ENCODE measurements at places on chromosomes 6 and 20.

DNA sequence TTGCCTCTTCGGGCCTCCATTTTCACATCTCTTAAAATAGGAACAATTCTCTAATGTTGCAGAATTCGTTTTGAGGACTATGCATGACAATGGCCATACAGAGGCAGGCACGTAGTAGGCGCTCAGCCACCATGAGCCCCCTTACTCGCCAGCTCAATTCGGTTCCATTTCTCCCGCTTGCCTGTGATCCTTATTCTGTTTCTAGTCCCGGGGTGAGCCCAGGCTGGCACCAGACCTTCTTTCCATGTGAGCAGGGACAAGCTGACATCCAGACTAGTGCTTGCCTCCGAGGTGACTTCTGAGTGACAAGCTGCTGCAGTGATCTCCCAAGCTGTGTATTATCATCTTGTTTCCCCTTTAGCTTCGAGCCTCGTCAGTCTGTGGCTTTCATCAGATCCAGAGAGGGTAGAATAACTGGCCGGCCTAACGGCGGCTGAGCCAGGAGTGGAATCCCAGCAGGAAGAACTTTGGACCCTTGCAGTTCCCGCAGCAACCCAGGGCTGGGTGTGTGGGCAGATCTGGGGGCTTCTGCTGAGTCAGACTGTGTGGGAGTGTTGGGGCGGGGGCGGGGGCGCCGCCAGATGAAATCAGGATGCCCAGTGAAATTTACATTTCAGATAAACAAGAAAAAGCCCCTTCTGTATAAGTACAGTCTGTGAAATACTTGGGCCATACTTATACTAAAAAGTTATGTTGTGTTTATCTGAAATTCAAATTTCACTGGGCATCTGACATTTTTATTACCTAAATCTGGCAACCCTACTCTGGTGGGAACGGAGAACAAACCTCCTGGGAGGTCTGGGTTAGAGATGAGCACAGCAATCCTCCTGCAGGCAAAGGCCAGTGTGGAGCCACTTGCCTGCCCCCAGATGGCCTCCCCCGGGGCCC lies 10.9 kb downstream of the BANF2 start:
- DNase-seq = no peak

GRCh38 chr6:25351485-25351884 lies 72.3 kb downstream of the CARMIL1 start:
- DNase-seq = no peak

- no peak for DNase-seq
Observed at GRCh38 chr20:62797671-62798532, 1.6 kb downstream of the MRGBP start.

DNA sequence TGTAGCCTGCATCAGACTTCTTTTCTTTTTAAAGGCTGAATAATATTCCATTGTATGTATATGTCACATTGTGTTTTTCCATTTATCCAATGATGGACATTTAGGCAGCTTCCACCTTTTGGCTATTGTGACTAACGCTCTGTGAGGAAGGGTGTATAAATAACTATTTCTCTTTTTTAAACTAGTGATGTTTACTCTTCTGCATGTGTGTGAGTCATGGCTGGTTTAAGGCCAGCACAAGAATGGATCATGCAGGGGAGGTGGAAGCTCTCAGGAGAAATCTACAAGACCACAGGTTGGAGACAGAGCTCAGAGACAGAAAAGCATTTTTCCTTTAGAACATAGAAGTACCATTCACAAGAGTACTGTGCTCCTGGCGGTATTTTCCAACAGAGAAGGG lies 307.2 kb downstream of the SOX4 start:
- DNase-seq = no peak

DNA sequence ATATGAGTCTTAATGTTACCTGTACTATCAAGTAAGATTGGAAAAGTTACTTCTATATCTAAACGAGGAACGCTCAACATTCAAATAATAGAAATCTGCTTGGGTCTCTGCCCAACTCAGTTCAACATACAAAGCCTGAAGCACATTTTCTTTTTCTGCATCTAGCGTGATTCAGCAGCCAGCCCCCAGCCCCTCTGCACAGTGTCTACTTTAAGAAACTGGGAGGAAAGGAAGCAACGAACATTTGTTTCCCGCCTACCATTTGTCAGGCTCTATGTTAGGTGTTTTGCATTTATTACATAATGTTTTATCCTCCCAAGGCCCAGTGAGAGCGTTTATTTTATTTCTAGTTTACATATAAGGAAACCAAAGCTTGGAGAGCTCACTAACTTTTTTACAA lies 17.3 kb downstream of the PHACTR1 start:
- DNase-seq = no peak

- DNase-seq = no peak
Observed at GRCh38 chr6:112929641-112930040, 582.5 kb downstream of the RFPL4B start.

DNA sequence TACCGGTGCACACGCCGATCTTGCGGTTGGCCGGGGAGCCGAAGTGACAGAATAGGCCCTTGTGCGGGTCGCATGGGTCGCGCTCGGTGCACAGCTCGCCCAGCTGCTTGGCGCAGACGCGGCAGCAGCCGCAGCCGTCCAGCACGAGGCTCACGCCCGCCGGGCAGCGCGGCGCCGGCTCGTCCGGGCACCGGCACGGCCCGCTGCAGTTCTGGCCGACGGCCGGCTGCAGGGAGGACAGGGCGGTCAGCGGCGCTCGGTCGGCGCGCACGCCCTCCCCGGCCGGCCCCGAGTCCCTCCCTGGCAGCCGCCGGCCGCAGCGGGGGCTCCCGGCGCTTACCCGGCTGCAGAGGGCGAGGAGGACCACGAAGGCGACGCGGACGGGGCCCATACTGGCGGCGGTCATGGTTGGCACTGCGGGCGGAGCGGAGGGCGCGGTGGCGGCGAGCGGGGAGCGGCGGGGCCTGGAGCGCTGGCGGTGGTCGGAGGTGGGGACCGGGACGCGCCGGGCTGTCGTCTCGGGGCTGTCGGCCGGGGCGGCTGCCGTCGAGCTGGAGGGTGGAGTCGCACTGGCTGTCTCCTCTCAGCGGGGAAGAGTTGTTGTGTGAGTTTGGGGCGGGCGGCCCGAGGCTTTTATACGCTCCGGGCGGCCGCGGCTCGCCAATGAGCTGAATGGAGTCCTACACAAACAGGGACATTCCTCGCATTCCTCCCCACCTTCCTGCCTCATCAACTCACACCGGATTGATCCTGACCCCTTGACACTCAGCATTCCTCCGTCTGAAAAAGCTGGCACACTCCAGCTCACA lies at the start of gene CCN2:
TSS of gene CCN2 (minus strand) at position 606 of the 809 bp plus-strand sequence. CDS start at position 406, 200 bp downstream.
- DNase-seq = peak; percentile 19

DNA sequence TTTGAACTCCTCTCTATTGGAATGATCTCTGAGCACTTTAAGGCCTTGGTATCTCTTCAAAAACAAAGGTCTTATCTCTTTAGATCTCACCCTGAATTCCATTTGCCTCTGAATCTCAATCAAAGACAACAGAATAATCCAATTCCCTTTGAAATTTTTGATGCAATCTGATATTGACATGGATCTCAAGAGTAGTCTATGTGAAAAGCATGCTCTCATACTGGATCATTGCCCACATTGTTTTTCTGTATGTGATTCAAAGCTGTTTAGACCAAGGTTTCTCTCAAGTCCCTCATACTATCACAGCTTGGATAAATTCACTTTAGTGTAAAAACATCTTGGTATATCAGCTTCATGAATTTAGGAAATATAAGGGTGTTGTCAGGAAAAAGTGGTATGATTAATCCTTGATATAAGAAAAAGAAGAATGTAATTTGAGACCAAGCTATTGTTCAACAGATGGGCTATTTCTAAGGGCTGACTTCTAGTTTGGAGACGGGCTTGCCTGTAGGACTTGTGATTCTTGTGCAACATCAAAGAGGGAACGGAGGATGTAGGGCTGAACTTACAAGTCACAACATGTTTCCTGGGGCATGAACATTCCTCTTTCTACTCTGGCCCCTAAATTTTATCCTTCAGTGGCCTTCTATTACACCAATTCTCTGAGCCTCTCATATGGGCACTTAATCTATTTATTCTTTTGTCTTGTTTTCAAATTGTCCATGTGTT lies 77.9 kb upstream of the CITED2 start:
- no peak for DNase-seq

DNA sequence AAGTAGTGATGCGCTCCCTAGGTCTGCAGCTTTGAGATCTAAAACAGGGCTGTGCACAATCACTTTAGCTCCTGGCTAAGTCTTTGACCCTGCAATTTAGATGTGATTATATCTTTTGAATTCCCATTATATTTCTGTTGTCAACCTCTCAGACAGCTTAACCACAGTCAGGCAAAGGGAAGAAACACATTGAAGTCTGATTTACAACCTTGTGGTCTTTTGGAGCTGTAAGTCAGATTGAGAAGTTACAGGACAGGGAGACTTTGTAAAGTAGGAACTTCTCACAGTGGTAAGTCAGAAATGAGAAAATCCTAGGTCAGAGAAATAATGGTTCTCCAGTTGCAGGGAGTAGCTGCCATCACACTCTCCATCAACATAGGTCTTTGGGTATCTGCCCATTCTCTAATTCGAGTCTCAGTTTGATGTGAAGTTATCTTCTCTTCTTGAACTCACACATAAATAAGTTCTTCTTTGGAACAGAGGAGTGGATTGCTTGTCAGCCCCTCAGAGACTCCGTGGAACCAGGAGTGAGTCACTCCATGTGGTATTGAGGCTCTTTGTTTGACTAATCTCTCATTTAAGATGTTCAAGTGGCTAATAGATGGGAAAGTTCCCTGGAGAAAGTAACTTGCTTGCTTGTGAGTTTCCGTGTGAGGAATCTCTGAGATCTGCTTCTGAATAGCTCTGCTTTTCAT lies 35.0 kb upstream of the SGK1 start:
- DNase-seq = no peak

- DNase-seq = no peak
Observed at GRCh38 chr6:40350747-40351217, 236.4 kb downstream of the LRFN2 start.

GRCh38 chr20:41861772-41862422 lies 243.7 kb upstream of the CHD6 start:
- no peak for DNase-seq

GRCh38 chr6:21450149-21450548 lies 143.4 kb upstream of the SOX4 start:
- DNase-seq = no peak

DNA sequence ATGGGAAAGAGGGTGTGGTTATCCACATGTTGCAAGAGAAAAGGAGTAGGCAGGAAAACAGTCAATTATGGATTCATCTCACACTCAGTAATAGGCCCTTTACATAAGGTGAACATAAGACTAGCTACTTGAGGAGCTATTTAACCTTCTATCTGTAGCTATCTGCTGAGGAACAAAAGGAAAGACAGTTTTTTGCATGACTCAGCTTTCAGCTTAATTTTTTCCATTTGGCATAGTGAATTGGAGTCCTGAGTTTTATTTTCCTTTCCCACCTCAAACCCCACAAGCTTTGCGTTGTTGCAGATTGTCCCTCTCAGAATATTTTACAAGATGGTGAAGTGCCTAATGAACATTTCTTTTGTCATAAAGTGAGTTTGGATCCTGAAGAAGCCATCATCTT lies 32.4 kb downstream of the UBD start:
- no peak for DNase-seq

DNA sequence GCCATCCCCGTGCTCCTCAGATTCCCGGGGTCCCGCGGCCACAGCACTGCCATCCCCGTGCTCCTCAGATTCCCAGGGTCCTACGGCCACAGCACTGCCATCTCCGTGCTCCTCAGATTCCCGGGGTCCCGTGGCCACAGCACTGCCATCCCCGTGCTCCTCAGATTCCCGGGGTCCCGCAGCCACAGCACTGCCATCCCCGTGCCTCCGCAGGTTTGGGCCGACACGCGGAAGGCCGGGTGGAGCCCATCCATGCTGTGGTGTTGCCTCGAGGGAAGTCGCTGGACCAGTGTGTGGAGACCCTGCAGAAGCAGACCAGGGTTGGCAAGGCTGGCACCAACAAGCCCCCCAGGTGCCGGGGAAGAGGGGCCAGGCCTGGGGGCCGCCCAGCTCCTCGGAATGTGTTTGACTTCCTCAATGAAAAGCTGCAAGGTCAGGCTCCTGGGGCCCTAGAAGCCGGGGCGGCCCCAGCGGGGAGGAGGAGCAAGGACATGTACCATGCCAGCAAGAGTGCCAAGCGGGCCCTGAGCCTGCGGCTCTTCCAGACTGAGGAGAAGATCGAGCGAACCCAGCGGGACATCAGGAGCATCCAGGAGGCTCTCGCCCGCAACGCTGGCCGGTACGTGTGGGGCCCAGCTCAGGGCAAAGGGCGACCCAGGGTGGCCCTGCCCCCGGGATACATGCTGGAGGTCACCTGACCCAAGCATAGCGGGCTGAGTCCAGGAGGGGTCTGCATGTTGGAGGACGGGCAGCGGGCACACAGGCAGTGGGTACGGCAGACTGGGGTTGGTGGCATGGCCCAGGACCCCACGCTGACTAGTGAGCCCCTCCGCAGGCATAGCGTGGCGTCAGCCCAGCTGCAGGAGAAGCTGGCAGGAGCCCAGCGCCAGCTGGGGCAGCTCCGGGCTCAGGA lies 1.3 kb upstream of the LIME1 start:
- no peak for DNase-seq

DNA sequence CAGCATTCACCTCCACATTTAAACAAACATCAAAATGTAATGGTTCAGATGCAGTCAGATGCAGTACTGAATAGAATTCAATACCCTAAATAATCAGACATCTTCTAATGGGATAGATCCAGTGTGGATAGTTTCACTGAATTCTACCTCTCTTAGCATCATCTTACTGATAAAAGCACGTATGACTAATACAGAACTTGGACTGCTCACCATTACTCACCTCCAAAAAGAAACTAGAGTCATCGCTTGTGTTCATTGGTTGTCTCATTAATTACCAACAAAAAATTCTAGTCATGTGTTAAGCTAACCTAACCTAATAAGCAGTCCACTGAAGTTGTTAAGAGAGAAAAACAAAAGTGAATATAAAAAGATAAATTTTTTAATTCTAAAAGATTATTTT lies 165.9 kb upstream of the IRAK1BP1 start:
- no peak for DNase-seq

- no peak for DNase-seq
Observed at GRCh38 chr20:38055294-38055693, 21.7 kb downstream of the RPRD1B start.

- DNase-seq = no peak
Observed at GRCh38 chr6:149170564-149171452, 146.7 kb upstream of the TAB2 start.

- DNase-seq = no peak
Observed at GRCh38 chr6:132019586-132019985, 68.4 kb upstream of the CCN2 start.

- DNase-seq = no peak
Observed at GRCh38 chr6:43616725-43617472, 12.2 kb downstream of the GTPBP2 start.

GRCh38 chr6:54861905-54862616 lies 15.5 kb downstream of the FAM83B start:
- no peak for DNase-seq

Data from cortex of kidney (tissue), 1 donor.